ENCODE measurements at places on chromosomes 1 and 21.

DNA sequence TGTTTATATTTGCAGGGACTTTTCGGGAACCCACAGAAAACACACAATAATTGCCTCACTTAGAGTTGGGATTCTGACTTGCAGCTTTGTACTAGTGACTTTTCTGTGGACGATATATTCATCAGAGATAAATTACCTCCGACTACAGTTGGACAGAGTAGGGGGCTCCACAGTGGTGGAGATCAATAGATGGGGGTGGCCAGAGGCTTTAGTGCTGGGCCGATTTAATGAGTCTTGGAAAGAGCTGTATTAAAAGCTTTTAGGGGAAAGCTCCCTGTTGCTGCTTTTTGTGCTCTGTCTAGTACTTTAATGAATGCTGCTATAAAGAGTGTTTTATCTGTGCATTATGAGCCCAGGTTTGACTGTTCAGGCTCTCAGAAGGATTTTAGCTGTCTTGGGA lies 359.2 kb upstream of the DPYD start:
- DNase-seq: no peak

GRCh38 chr1:164361927-164362326 lies 197.1 kb upstream of the PBX1 start:
- no peak for DNase-seq

- DNase-seq: no peak
These were observed 41.7 kb upstream of the ZC3H12A start for GRCh38 chr1:37432716-37433115.

DNA sequence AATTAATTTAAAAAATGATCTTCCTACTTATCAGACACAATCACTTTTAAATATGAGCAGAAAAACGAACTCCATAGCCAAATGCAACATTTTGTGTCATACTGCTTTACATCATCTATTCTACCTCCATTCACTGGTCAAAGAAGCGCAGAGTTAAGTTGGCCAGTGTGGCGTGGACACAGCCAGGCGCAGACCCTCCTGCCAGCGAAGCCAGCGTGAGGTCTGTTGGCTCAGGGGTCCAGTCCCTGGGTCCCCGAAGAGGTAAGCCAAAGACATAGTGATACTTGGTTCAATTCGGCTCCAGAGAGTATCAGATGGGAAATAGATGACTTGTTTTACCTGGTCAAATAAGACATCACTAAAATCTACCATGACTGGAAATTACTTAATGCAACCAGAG lies 59.2 kb downstream of the B3GALT5 start:
- no peak for DNase-seq

- no peak for DNase-seq
These were observed 23.4 kb downstream of the GTF2B start for GRCh38 chr1:88867743-88868521.

- DNase-seq: no peak
These were observed 45.9 kb downstream of the GPR88 start for GRCh38 chr1:100583827-100584226.

GRCh38 chr1:63772201-63772600 lies 1.6 kb upstream of the ROR1 start:
- DNase-seq: no peak

DNA sequence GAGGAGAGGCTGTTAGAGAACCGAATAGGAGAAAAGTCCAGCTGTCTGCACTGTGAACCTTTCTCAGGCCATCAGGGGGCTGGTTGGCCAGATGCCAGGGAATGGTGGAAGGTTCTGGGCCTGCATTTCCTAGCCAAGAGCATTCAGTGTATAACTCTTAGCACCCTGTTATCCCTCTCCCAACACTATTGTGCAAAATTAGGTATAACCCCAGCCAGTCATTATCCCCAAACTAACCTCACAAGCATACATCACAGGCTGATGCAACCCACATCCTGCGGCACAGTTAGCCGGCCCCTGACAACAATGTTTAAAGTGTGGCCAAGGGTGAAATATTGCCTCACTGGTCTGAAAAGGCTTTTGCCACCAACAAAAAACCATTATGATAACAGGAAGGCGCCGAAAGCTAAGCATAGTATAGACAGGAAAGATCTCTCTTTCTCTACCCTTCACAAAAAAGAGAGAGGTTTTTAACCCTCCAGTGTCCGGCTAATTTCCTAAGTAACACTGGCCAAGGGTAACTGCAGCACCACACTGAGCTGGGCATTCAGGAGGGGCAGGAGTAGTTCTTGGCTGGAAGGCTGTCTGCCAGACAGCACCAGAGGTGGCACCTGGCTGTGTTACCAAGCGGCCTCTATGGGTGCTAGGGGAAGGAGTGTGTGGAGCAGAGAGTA lies 77.3 kb upstream of the BCAR3 start:
- no peak for DNase-seq

- DNase-seq: no peak
These were observed 55.4 kb upstream of the CAMK1G start for GRCh38 chr1:209527993-209528717.

- DNase-seq: no peak
These were observed 12.0 kb downstream of the ALDH9A1 start for GRCh38 chr1:165686121-165686970.

GRCh38 chr1:202085682-202086373 lies 36.9 kb upstream of the GPR37L1 start:
- DNase-seq: no peak

DNA sequence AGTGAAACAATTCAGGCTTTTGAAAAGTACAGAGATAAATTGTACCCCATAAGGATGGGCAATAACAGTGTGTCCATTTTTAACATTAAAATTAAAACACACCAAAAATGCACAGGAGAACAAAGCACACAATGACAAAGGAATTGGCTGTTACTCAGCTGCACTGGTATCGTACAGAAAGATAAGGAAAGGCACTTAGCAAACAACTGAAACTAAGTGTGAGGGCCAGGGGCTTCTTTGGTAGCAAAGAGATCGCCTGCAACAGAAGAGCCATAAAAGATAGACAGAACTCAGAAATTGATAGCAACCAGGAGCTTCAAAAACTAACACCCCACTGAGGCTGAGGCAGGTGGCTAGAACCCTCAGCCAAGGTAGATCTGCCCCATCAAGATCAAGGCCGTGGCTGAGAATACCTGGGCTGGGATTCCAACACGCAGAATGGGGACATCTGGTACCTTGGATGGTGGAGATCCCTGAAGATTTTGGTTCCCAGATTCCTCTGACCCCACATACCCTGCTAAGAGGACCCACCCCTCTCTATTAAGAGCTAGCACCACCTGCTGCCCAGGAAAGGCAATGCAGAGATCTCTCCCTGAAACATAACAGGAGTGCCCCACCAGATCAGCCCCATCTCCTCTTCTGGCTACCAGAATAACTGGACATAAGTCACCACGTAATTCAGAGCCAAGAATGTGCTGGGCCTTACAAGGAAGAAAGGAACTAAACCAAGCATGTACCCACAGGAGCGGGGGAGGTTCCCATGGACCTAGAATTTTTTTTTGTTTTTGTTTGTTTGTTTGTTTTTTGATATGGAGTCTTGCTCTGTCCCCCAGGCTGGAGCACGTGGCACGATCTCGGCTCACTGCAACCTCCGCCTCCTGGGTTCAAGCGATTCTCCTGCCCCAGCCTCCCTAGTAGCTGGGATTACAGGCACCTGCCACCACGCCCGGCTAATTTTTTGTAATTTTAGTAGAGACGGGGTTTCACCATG lies 16.2 kb downstream of the PLEKHO1 start:
- DNase-seq: no peak

DNA sequence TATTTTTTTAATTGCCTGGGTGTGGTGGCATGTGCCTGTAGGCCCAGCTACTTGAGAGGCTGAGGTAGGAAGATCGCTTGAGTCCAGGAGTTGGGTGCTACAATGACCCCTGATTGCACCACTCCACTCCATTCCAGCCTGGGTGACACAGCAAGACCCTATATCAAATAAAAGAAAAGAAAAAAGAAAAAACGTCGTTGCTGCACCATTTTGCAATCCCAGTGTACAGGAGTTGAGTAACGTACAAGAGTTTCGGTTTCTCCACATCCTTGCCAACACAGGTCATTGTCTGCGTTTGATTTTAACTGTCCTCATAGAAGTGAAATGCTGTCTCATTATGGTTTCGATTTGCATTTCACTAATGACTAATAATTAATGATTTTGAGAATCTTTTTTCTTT lies 7.9 kb downstream of the ZNF684 start:
- DNase-seq: no peak

- no peak for DNase-seq
These were observed 70.0 kb upstream of the FMN2 start for GRCh38 chr1:240021709-240022108.

DNA sequence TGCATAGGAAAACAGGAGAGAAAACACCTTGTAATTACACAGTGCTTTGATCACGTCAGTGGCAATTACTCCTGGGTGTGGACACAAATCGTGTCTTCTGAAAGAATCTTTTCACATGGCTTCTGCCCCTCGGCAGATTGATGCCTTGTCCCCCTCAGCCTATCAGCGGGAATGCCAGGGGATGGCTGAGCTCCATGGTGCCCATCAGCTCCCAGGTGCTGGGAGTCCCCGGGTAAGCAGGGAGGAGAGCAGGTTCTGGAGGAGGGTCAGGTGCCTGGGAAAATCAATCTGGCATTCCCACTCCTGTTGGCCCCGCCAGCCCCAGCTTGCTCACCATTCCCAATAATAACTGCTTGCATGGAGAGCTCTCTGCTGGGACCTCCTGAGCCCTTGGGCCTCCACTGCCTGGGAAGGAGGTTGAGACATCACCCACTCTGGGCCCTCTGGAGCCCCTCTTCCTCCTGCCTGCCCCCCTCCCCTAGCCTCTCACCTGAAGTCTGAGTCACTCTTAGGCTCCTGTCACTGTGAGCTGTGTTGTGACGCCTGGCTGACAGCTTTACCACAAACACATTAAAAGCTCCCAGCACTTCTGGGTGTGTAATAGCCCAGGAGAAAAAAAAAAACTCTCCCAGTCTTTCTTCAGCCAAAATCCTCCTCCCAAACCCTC lies 4.9 kb downstream of the CAMK2N1 start:
- DNase-seq: no peak

DNA sequence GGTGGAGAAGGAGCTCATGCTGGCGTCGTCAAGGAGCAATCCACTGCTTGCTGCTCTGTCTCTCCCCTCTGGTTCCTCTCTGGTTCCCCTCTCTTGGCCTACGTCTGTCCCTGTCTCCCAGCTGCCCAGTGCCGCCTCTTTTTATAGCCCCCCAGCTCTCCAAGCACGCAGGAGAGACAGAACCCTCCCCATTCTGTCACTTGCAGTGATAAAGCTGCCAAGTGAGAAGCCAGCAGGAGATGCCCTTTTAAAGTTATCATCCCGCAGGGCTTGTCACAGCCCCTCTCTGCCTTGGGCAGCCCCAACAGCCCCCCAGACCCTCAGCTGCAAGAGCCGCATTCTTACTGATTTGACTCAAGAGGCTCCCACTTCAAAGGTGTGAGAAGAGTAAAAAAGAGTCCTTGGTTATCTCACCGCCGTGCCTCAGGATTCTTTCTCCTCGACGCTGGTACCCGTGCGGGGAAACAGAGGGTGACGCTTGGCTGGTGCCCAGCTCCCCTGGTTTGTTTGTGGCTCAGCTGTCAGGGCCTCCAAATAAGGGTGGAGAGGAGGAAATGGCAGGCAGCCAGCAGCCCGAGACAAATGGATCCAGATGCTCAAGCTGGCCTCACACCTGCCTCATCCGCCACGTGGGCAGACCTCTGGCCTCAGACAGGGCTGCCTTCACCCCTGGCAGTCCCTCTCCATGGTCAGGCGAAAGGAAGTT lies at the start of gene NPPA:
Gene NPPA (minus strand): TSS at position 117 of the 706 bp plus-strand sequence. CDS start 99 bp downstream, at position 18.
- DNase-seq: peak; percentile 83

DNA sequence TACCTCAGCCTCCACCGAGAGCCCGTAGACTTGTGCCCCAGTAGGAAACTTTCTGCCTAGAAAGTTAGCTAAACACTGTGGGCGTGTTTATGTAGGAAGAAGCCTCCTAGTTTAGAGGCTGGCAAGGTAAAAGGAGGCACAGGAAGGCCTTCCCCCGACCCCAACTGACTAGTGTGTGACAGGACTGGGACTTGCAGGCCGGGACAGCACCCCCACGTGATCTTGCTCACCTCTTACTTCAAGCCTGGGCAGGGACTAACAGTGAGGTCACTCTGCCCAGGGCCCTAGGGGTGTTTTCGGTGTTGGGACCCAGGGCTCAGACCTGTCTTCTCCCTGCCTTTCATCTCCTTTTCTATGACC lies 392 bp upstream of the TAGLN2 start:
- DNase-seq: no peak

GRCh38 chr1:216606047-216606637 lies 117.1 kb downstream of the ESRRG start:
- no peak for DNase-seq

GRCh38 chr1:203682473-203683383 lies 56.1 kb downstream of the ATP2B4 start:
- no peak for DNase-seq

DNA sequence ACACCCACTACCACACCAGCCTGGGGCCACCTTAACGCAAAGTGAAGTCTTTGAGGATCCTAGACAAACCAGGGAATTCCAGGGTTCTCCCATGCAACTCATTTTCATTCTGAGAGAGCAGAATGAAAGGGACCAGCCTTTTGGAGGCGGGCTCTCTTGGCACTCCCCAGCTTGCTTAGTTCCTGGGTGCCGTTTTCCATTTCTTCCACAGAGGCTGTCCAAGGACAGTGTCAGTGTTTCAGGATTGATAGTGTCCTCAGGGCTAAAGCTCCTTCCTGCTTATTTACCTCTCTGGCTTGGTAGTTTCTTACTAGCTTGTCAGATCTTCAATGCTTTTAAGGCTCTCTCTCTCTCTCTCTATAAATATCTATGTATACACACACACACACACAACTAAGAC lies 30.1 kb upstream of the GNG4 start:
- DNase-seq: no peak

DNA sequence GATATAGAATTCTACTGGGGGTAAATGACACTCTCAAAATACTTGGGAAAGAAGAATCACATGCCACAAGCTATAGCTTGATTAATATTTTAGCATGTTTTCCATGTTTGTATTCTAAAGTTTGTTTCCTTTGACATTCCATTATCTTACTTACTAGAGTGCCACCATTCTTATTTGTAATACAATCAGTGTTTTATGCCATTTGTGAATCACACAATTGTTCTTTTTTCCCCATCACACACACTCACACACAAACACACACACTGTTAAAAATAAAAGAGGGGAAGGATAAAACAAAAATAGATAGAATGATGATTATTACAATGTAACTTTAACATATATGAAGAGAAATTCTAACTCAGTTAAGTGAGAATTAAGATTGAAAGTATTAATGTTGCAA lies 16.0 kb upstream of the TEKT2 start:
- no peak for DNase-seq

GRCh38 chr1:54836594-54836993 lies 35.5 kb upstream of the TTC22 start:
- no peak for DNase-seq

DNA sequence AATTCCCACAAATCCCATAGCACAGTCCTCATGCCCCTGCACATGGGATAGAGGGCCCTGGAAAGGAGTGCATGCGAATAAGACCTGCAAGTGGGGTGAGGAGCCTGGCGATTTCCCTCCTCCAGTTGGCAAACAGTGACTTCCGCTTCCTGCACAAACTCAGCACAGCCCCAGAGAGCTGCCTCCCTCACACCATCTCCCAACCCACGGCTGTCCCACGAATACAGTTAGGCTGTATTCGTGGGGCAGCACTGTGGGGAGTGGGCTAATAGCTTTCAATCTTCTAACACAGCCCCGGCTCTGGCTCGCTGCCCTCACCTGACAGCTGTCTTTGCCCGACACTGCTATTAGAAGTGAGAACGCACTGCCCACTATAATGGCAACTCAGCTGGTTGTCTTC lies 28.2 kb upstream of the CNTN2 start:
- DNase-seq: no peak

Measured in NCI-H2081 treated with DMSO at 0.1 percent for 48 hours (cell line).